ENCODE measurements at places on chromosomes 5 and 9.

- DNase-seq = peak; percentile 8
These were observed 345 bp upstream of the PRRC1 start for GRCh38 chr5:127517110-127517479.

GRCh38 chr5:179953987-179954386 lies 46.3 kb upstream of the TBC1D9B start:
- DNase-seq = no peak

DNA sequence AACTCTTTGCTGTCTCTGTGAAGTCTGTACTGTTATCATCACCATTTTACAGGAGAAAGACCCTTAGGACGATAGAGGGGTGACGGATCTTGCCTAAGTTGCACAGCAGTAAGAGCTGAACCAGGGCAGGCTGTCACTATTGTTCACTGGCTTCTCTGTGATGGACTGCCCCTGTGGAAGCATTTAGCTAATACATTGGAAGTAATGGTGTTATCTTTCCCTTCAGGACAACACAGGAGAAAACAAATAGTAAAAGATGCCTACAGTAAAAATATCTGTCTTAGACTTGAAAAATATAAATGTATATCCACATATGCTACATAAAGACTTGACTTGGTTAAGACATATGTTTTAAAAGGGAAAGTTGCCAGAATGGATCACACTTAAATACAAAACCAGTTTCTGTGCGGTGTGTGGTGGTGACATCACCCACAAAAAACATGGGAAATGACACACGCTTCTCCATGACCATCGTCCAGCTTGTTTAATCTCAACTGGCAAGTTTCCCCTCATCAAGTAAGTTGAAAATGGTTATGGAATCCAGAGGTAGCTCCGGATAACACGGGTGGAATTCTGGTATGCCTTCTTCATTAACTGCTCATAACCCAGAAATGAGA lies 351.8 kb downstream of the EBF1 start:
- DNase-seq = no peak

GRCh38 chr9:81317939-81318338 lies 371.4 kb downstream of the TLE1 start:
- no peak for DNase-seq

DNA sequence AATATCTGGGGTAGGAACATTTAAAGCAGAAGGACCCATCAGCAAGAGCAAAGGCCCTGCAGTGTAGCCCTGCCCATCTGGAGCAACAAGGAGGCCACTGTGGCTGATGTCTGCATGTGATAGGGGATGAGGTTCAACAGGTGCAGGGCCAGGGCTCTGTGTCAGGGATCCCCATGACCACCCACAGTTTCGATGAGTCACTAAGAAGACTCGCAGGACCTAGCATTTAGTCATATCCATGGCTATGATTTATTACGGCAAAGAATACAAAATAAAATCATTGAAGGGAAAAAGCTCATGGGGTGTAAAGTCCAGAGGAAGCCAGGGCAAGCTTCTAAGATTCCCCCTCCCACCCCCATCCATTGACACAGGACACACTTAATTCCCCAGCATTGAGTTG lies 188.6 kb downstream of the ADGRV1 start:
- no peak for DNase-seq
